ENCODE measurements at places on chromosomes 2 and 18.

- no peak for DNase-seq
Measured at GRCh38 chr2:23850564-23851256, 76.2 kb downstream of the ATAD2B start.

GRCh38 chr18:22505141-22505591 is 87.5 kb upstream of the CTAGE1 start:
- no peak for DNase-seq

DNA sequence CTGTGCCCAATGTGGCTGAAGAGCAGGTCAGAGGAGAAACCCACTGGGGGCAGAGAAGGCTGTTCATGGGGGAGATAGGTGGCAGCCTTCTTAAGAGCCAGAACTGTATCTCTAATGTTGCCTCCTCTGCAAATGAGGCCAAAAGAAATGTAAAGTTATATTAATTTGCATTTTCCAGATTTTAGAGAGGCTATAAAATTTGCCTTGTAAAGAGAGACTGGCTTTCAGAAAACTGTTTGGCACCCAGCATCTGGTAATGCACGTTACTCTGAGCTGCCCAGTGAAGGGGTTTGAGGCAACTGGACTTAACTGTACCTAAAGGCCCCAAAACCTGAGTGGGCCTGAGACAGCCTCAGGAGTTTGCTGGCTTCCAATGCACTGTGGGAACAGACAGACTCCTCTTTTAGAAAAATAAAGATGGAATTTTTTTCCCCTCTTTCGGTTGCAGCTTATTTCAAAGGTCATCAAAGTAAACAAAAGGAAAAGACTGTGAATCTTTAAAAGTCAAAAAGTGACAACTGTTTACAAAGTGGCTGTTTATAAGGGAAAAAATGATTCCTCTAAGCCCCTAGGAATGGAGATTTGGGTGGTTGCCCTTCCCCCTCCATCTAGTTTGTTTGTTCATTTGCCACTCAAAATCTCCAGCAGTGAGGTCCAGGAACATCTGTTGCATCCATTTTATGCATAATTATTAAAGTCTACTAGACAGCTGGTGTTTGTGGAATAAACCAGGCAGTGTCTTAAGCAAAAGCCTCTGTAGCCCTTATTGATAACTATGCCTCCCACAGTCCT is 132.2 kb upstream of the ZFP36L2 start:
- no peak for DNase-seq

GRCh38 chr18:59729781-59730180 is 32.6 kb upstream of the CCBE1 start:
- DNase-seq = no peak

GRCh38 chr18:52451256-52451655 is 111.3 kb downstream of the DCC start:
- no peak for DNase-seq

- no peak for DNase-seq
Measured at GRCh38 chr2:7437716-7438632, 520.8 kb downstream of the RNF144A start.
